ENCODE measurements at places on chromosomes 6 and 20.

DNA sequence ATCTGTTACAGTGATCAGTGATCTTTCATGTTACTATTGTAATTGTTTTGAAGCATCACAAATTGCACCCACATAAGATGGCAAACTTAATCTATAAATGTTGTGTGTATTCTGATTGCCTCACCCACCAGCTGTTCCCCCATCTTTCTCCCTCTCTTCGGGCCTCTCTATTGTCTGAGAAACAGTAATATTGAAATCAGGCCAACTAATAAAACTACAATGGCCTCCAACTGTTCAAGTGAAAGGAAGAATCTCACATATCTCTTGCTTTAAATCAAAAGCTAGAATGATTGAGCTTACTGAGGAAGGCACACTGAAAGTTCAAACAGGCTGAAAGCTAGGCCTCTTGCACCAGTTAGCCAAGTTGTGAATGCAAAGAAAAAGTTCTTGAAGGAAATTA, 141.2 kb downstream of the CDK19 start:
- no peaks in the 10 kb centered on the region for H3K4me1 ChIP-seq
- H3K36me3 ChIP-seq: no peaks in the 10 kb centered on the region
- no peak overlapping the region for H3K4me3 ChIP-seq

- H3K36me3 ChIP-seq: no peaks in the 10 kb centered on the region
- DNase-seq: no peak
- H3K4me3 ChIP-seq: no peak overlapping the region
- H3K27me3 ChIP-seq: no peaks in the 10 kb centered on the region
- no peak overlapping the region for H3K27ac ChIP-seq
- no peaks in the 10 kb centered on the region for H3K4me1 ChIP-seq
These were observed 89.4 kb downstream of the LINC00237 start for GRCh38 chr20:21016751-21017150.

- H3K4me3 ChIP-seq: no peak overlapping the region
- no peak overlapping the region for H3K27ac ChIP-seq
- DNase-seq: no peak
- H3K4me1 ChIP-seq: no peaks in the 10 kb centered on the region
- H3K27me3 ChIP-seq: no peaks in the 10 kb centered on the region
- no peaks in the 10 kb centered on the region for H3K36me3 ChIP-seq
These were observed 77.6 kb downstream of the MLIP start for GRCh38 chr6:54188846-54189245.

DNA sequence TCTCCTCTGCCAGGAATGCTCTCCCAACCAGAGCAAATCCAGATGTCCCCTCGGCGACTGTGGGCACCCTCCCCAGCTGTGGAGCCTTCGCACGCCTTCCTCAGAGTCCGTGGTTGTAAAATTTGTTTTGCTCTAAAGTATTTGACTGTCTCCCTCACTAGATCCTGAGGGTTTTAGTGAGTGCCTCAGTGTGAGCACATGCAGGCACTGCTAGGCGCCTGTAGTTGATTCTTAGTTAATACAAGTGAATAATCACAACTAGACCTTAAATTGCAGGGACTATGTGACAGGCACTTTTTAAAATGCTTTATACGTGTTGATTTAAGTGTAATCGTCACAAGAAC, 680 bp upstream of the MTCH1 start:
- DNase-seq: no peak
- peaks cover 7% of the 10 kb centered on the region for H3K4me1 ChIP-seq
- H3K36me3 ChIP-seq: no peaks in the 10 kb centered on the region
- H3K4me3 ChIP-seq: peak overlapping the region; percentile 93

DNA sequence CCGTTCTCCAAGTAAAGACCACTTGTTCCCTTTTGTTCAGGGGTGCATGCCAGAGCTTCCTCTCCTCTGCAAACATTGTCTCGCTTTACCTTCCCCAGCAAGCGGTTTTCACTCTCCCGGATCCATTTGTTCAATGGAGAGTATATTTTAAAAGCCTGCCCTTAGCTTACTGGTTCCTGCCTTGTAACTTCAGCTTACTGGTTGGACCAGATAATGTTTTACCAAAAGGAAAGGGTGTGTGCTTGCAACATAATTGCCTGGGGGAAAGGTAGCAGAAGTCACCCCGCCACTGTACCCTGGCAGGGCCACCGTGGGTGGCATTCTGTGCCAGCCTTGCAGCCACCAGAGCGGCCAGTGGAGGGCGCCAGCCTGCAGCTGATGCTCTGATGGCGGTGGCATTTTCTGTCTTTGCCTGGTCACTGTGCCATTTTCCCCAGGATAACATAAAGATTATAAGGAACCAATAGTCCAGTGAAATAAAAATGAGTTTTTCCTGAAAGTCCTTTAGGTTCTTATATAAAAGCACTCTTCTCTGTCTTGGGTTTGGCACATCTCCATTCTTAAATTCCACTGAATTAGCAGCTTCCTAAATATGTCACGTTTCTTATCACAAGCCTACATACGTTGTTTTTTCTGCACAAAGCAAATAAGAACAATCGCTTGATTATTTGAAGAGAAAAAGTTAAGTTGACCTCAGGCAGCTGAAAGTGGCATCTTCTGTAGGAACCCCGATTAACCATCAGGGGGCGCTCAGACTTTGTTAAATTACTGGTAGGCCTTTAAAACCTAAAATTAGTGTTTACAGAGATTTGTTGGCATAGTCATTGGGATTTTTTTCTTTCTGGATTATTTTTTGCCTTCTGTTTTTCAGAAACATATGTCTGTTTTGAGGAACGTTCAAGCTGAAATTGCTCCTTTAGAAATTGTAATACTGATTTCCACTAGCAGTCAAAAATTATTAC, 67.4 kb upstream of the XRN2 start:
- no peak overlapping the region for H3K27ac ChIP-seq
- peaks cover 1% of the 10 kb centered on the region for H3K4me1 ChIP-seq
- H3K36me3 ChIP-seq: no peaks in the 10 kb centered on the region
- no peaks in the 10 kb centered on the region for H3K27me3 ChIP-seq
